NCI-H187 (cell line): ENCODE measurements at places on chromosomes 16 and 17.

DNA sequence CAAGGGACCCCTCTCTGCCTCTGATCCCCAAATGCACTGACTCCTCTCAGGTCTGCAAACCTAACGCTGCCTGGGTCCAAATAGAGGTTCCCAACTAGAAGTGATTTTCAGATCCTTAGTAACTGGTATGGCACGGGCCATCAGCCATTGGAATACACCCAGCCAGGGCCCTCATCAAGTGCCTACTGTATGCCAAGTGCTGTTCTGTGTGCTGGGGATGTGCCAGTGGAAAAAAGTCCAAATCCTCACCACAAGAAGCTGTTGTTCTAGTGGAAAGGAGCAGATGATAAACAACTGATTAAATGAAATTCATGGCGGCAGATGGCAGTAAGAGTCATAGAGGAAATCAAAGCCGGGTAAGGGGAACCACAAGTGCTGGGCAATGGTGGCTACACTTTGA lies 57.2 kb upstream of the MED9 start:
- no peak for DNase-seq

GRCh38 chr17:4407216-4407615 lies 26.5 kb upstream of the SPNS3 start:
- no peak for DNase-seq

DNA sequence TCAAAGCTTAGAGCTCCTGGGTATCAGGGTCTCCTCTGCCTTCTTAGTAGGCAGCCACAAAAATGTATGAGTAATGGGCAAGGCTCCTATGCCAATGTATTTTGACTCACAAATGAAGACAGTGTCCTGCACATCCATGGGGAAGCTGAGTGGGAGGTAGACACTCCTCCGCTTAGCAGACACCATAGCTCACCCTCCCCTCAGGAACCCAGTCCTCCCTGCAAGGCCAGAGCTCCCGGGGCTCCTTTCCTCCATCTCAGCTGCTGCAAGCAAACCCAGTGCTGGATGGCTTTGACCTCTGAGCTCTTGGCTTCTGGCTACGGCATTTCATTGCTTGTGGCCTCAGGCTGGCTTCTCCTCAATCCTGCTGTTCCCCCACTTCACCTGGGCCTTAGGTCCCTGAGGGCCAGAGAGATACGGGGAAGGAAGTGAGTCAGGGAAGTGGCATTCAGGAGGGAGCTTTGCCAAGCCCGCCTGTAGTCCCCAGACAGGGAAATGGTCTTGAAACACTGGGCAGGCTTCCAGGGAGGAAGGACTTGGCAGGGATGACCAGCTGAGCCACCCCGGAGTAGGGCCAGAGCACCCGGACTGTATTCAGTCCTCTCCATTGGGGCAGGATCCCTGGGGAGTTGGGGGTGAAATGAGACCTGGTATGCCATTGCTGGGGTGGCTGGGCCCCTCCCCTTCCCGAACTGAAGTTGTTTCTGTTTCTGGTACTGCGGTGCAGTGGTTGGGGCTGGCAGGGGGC lies 4.5 kb downstream of the ABCC3 start:
- DNase-seq: no peak

DNA sequence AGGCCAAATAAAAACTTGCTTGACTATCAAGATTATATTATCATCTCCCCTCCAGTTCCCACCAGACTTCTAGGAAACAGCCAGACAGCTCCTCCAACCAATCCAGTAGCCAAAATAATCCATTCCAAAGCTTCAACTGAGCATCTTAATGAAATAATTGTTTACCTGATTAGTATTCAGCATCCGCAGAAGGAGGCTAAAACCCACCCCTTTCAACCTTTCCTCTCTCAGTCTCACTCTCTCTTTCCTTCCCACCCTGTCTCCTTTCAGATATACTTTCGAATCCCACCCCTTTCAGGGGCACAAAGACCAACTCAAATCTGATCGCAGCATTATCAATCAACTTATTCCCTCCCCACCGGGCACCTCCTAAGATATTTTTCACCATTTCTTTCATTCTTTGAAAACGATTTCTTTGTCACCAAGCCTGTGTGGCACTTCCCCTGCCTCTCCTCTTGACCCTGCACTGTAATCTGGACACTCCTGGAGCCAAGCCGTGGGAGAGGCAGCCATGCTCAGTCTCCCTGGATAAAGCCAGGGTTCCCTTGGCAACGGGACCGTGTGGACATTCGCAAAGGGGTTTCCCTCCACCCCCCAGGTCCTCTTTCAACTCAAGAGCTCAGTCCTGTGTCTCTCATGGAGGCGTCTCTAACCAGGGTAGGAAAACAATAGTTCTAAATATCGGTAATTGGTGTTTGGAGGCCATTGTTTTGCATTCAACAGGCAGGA lies at the start of gene ANKFN1:
Gene ANKFN1, plus strand, starts transcription at position 602 of the 729 bp plus-strand sequence. CDS start 59,193 bp downstream, outside the sequence.
- DNase-seq: no peak

DNA sequence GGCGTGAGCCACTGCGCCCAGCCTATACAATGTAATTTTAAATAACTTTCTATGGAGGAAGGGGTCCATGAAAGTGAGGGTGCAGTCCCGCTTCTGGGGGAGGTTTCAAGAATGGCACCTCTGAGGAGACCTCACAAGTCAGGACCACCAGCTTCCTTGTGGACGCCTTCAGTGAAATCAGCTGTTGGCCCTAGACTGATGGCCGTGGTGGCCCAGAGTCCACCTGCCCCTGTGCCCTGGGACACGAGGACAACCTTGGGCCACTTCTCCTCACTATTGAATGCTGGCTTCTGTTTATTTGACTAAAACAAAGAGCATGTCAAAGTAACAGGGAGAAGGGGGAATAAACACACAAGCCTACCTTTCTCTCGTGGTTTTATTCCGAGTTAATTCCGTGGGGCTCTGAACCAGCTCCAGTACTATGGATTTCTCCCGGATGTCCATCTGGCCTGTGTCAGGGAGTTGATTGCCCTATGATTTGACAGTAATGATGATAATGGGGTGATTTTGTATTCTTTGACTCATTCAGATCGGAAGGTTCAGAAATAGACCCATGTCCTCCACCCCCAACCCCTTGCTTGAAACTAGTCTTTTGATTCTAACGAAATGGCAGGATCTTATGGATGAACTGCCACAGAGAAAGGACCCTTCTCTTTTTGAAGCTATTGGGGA lies 8.6 kb upstream of the CBX4 start:
- DNase-seq: no peak

GRCh38 chr17:69339937-69340336 lies 13.0 kb upstream of the ABCA5 start:
- no peak for DNase-seq

DNA sequence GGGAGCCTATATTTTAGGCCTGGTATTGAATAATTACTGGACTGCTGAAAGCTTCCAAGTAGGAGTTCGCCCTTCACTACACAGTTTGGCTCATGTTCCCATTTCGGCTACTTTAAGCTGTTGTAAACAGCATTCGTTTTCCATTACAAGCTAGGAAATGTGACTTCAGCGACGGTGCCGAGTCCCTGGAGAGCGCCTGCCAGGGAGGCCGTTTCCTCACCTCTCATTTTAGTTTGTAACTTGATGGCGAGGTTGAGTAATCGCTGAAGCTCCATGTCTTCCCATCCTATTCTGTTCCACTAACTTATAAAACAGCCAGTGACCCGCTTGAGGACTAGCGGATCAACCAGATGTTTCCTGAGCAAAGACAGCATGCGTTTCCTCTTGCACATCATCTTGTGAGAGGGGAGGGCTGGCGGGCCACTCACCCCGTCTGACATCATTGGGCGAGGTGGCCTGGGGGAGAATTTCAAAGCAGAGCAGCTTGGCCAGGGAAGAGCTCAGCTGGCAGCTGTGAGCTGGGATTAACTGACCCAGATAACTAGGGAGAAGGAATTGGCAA lies 32.9 kb downstream of the PCTP start:
- no peak for DNase-seq

DNA sequence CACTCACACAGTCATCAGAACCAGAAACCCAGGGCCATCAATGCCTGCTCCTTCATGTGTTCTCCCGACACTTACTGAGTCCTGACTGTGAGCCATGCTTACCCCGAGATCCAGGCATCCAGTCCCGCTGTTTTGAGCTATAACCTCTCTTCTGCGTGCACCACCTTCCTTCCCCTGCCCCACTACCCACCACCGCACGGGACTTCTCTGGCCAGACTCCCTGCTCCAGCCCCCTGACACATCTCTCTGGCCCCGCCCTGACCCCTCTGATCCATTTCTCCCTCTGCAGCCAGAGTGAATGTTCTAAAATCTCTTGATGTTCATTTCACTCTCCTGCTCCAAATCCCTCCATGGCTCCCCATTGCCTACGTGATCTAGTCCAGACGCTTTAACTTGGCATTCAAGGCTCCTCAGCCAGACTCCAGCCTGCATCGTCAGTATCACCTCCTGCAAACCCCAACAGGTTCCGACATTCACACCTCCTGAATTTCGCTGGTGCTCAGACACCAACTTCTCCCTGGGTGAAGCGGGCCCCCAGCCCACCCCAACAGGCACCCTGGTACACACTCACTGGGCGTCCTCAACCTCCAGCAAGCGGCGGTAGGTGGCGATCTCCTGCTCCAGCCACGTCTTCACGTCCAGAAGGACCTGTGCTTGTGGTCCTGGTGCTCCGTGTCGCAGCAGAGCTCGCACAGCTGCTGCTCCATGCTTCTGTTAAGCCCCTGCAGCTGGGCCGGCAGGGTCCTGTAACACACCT lies 3.1 kb upstream of the KRT17 start:
- DNase-seq: no peak

- DNase-seq: no peak
Measured at GRCh38 chr17:79164913-79165695, 90.5 kb downstream of the ENGASE start.

- no peak for DNase-seq
Measured at GRCh38 chr16:14164916-14165662, 94.0 kb downstream of the MRTFB start.

DNA sequence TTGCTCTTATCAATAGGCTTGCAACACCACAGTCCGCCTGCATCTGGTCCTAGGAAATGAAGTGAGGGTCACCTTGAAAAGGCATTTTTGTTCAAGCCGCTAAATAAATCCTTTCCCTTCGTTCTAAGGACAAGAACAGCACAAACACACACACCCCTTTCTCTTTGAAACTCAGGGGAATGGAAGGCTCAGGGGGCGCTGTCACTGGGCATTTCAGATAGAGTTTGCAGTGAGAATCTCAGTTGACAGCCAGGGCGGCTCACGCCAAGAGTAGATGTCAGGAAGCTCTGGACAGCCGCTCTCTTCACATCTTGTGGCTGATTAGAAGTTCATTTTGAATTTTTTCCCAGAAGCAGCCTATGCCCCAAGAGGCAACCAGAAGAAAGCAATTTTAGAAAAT lies 39.8 kb downstream of the ABAT start:
- DNase-seq: no peak

- no peak for DNase-seq
Measured at GRCh38 chr17:77933777-77934398, 24.6 kb upstream of the TNRC6C start.

DNA sequence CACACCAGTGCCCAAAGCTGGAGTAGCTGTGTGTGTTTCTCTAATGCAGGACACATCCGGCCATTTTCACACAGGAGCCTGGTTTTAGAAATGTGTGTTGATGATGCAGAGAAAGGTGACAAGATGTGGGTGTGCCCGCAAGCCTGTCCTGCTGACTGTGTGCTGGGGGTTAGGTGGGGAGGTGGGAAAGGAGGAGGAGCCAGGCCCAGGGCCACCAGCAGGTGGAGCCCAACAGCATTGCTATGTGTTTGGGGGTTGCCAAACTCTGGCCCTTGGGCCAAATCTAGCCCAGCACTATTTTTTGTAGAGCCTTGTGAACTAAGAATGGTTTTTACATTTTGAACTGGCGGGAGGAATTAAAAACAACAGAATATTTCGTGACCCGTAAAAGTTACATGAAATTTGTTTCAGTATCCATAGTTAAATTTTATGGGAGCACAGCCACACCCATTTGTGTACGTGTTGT lies 61.7 kb upstream of the LGALS9 start:
- DNase-seq: no peak

DNA sequence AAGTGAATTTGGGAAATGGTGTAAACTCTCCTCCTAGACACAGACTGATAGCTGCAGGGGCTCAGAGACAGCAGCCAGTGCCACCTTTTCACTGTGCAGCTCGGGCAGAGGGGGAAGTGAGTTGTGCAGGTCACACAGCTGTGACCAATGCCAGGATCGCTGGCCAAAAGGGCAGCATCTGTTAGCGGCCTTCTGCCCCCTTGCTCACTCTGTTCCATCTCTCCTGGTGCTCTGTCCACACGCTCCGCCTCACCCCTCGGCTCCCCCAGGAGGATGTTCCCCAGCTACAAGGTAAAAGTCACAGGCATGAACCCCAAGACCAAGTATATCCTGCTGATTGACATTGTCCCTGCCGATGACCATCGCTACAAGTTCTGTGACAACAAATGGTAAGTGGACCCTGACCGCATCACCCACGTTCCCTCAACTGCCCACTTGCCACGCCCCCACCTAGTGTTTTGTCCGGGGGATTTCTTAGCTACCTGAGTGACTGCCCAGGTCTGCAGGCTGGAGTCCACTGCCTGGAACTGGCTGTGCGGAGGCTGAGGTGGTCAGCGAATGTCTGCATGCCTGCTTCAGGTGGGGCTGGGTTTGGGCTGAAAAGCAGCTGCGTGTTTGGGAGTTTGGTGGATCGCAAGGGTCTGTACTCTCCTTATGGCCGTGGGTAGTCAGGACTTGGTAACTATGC lies 13.5 kb downstream of the TBX4 start:
- DNase-seq: no peak

DNA sequence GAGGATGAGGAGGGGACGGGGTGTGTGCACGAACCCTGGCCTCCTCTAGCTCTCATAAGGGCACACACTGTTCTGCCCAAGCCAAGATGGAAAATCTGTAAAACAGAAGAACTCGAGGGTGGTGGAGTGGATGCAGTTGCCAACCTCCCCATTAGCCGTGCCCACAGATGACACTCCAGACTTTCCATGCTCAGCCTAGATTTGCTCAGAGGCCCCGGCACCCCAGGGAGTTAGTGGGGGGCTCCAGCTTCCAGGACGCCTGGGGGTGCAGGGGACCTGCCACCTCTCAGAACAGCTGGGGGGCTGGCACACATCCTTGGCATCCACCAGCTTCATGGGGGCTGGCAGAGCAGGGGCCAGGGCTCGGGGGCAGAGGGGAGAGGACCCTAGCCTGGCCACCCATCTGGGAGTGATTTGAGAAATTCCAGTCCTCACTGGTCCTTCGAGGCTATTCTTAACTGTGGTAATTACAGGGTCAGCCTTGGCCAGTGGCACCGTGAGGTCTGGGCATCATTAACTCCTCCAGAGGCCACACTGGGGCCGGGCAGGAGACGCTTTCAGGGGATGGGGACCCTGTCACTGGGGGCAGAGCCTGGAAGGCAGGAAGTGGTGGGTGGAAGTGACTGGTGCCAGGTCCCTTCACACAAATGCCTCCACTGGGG lies 14.3 kb downstream of the VASN start:
- no peak for DNase-seq
